ENCODE measurements at places on chromosomes 2 and 18. TPM values are rescaled to one million over a fixed set of nuclear protein-coding genes. Genes with fewer than 3 reads are reported as not detected.
A peak's percentile ranks its signal among the peaks of the same experiment; 100 is the strongest.

DNA sequence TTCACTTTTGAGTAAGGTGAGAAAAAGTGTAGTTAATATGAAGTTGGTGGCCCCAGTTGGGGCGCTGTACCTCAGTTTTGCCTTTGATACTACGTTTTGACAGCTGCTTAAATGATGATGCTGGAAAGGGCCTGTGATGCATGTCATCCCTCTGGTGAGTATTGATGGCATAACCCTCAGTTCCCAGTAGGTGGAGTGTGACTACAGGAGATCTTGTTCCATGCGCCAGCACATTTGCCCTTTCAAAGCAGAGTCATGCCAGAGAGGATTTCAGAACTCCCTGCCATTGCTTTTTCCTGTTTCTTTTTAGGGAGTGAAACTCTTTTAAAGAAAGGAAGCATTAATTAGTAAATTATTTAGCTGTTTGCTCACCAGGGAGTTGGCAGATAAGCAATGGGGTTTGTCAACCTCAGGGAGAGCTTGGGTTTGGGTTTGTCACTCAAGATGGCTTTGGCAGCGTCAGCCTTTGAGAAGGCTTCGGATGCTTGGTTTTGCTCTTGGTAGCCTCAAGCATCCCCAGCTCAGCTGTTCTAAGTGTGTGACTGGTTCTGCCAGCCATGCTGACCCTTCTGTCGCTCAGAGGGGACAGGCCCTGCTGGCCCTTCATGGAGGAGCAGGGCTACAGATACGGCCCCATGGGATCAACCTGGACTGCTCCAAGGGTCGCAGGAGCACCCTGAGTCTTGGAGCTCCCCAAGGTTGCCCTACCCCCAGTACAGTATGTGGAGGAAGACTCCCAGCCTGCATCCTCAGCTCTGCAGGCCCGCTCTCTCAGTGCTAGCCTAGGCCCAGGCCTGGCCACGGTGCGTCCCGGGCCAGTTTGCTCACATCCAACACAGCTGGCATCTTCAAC is 29.1 kb downstream of the ARMC9 start:
- DNase-seq: peak; percentile 93

GRCh38 chr2:177147834-177148445 is 64.7 kb upstream of the HNRNPA3 start:
- DNase-seq: no peak

DNA sequence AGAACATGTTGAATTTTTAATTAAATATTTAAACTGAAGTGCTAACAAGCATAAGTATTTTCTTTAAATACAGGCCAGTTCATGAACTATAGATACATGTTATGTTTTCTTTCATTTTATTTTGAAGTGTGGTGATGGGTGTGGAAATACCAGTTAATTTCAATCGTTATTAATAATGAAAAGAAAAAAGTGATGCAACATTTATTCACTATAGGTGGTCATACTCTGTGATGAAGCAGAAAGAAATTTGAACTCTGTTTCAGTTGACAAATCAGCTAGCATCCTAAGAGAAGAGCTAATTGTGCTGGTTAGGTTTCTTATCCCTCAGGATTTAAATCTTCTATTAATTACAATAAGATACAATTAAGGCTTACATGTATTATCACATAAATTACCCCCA is 795.1 kb upstream of the DDX18 start:
- no peak for DNase-seq

DNA sequence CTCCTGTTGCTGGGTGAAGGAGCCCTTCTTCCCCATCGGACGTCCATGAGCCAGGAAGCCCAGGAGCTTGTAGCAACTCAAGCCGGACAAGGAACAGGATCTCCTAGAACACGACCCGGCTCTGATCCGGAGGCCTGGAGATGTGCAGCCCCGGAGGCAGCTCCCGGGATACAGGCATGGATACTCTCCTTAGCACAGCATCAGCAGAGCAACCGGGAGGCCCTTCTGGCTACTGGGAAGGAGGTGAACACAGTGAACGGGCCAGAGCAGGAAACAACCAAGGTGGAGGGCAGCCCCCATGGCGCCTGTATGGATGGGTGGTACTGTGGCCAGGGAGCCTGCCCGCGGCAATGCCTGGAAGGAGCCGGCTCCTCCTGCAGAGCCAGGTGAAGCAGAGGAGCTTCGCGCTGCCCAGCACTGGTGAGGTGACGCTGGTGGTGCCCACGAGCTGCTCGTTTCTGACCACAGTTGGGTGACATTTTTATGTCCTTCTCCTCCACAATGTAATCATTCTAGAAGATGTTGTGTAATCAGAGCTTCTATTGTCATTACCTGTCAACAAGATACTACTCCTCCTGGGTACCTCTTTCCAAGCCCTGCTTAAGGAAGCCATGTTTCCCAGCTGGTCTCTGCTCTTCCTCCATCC is 94.3 kb downstream of the TWIST2 start:
- peak; percentile 86 for DNase-seq

GRCh38 chr2:98175811-98176210 is 88.8 kb downstream of the VWA3B start:
- peak; percentile 75 for DNase-seq

GRCh38 chr2:36490749-36491148 is 107.2 kb downstream of the FEZ2 start:
- no peak for DNase-seq

DNA sequence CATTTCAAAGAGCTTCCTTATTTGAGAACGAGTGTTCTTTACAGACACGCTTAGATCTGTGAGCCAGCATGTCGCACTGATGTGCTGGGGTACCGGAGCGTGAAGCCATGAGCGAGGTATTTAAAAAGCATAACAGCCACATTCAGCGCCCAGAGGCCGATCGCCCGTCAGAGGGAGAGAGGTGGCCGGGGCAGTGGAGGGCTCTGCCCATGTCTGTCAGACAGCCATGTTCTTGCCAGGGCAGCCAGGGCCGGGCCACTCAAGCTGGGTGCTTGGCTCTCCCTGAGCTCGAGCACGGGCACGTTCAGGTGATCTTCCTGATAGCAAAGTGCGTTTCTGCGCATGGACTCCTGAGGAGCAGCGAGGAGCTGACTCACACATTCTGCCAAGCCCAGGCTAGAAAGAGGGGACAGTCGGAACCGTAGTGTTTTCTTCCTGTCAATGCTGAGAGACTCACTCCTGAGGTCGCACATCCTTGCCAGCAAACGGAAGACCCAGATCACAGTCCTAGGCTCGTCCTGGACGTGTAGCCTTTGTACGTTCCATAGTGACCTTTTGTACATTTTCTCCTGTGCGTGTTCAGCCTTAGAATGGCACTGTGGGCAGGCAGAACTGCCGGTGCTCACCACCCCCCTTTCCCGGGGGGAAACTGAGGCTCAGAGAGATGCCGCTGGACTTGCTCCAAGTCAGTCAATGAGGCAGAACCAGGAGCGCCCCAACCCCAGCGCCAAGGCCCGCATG is 100.7 kb downstream of the NFATC1 start:
- DNase-seq: no peak

- DNase-seq: no peak
These were observed 294.3 kb upstream of the KCNH7 start for GRCh38 chr2:163132850-163133249.

DNA sequence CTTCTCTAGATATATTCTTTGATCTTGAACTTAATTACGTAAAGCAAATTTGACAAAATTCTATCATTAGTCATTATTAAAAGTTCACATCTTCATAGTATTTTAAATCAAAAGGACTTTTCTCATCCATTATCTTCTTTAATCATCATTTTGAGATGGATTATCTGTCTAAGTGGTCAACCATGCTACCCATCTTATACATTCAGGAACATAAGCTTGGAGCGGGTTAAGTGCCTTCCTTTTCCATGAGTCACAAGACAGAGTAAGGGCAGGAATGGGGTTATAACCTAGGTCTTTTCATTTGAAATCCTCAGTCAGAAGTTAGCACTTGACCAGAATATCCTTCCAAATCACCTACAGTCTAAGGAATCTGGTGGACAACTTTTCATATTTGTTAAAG is 297.1 kb downstream of the TCF4 start:
- no peak for DNase-seq

GRCh38 chr2:888211-888801 is 62.3 kb upstream of the SNTG2 start:
- DNase-seq: no peak

GRCh38 chr18:77894060-77894459 is 644.4 kb downstream of the GALR1 start:
- DNase-seq: no peak

- DNase-seq: peak; percentile 79
These were observed 19.9 kb downstream of the TTC32 start for GRCh38 chr2:19881908-19882265.

The CIB4 gene
- not detected for total RNA-seq

The IL18RAP gene
- 0.57 TPM for total RNA-seq
